ENCODE measurements at places on chromosomes 3 and 15. TPM values are rescaled to one million over a fixed set of nuclear protein-coding genes. Genes with fewer than 3 reads are reported as not detected.

The SLC28A1 gene
- total RNA-seq = not detected

The NR1I2 gene
- not detected for total RNA-seq

DNA sequence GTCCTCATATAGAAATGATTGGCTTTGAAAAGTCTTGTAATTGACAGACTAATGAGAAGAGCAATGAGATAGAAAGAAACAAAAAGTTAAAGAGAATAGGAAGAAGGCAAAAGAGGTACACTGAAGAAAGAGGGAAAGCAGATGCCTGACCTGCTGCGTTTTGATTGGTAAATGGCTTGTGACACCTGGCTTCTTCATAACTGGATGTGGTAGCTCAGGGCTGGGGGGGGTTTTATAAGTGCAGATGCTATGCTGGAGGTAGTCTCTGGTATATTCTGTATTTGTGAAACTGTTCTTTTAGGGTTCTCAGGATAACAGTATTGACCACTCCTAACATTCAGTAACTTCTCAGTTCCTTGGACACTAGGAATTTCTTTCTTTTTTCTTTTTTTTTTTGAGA is 1.4 kb downstream of the STARD9 start:
- no peak for DNase-seq

DNA sequence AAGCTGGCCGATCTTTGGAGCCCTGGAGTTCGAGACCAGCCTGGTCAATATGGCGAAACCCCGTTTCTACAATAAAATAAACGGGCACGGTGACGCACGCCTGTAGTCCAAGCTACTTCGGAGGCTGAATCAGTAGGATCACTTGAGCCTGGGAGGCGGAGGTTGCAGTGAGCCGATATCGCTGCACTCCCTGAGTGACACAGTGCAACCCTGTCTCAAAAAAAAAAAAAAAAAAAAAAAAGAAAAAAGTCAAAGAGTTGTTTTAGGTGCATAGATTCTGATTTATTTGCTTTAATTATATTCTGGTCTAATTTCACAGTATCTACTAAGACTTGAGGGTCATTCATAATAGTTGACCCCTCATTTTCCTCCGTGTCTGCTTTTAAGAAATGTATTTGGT is 1.7 kb downstream of the ARL13B start:
- no peak for DNase-seq

DNA sequence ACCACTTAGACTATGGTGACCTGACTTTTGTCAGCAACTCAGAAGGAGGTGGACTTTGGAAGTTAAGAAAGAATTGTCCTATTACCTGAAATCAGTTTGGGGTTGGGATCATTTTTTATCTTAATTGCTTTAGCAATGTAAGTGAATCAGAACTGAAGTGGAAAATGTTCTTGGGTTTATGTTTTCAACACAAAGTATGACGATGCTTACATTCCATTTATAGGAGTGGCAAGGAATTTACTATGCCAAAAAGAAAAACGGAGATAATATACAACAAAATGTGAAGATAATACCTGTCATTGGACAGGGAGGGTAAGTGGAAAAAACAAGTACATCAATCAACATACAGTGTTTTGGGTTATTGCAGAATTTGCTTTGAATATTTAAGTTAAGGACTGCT is 116.1 kb downstream of the PDE8A start:
- DNase-seq = no peak

DNA sequence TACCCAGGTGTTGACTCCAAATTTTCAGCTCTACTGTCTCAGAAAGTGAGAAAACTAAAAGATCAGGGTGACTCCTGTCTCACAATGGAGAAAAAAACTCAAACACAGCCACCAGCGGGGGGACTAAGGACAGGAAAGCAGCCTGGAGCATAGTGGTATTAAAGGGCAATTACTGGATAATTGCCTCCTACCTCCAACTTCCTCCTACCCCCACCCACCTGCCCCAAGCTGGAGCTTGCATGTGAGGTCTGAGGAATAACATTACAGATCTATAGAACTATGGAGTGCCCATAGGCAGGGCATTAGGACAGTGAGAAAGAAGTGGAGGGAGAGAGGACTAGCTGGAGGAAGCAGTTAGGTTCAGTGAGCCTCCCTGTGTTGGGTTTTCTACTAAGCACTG is 2.7 kb upstream of the PCCB start:
- no peak for DNase-seq

- no peak for DNase-seq
Measured at GRCh38 chr3:9276761-9277370, 27.4 kb upstream of the SRGAP3 start.

DNA sequence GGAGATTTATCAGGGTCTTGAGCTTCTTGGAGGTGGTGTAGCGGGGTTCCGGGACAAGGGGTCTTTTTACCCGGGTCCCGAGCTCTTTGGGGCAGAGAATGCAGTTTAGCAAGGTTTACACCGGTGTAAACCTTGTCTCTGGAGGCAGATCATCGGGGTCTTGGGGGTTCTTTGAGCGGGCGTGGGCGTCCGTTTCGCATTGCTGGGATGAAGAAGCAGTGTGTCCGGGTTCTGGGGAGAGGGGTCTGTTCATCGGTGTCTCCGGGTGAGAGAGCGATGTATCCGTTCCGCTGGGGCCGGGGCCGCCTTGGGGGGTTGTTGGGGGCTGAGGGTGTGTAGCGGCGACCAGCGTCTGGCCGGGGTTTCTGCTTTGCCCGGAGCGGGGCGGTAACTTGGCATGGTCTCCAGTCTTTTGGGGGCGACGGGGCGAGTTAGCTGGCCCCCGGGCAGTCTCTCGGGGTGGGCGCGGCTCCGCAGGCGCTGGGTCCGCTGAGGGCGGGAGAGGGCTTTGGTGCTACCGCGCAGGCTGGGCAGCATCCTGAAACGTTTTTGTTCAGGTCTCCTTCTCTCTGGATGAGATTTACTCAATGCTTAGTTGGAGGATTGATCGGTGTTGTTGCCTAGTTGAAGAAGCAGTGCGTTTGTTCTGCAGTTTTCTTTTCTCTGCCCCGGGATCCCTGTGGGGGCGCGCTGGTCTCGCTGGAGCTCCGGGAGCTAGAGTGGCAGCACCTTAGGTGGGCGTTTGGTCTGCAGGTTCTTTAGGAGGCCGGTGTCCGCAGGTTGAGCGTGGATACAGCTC is 843 bp downstream of the GLCE start:
- DNase-seq = no peak

GRCh38 chr3:25885544-25885943 is 95.7 kb downstream of the OXSM start:
- no peak for DNase-seq

- DNase-seq = no peak
Measured at GRCh38 chr3:2099028-2099671, 484 bp downstream of the CNTN4 start.

DNA sequence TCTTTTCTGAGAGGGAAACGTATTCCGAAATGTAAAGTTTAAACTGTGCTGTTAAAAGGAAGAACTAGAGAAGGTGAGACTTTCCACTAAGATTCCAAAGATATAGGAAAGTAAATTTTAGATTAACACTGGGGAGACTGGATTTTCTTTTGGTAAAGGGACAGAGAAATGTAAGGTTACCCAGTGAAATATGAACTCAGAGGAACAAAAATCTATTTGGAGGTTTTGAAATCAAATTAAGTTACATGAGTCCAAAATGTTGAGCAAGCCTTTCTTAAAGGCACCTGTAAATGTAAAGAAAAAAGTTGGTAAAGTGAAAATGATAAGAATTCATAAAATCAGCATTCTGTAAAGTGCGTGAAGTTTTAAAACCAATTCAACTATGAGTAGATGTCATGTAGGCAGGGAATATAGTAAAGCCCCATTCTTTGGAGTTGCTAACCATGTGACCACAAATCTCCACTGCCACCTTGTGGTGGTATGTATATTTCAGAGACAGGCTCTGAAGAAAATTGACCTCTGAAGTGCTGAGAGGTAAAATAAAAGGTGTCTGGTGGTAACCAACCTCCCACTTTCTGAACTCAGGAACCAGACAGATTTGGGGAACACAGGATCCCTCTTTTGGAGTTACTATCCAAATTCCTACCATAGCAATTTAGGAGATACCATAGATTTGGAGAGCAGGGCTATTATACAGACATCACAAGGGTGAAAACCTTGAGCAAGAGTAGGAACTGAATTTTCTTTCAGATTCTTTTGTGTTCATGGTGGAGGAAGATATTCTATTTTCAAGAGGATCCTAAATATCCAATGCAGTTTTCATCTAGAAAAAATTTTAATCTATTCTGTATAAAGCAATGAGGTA is 215.3 kb downstream of the ROBO2 start:
- peak; percentile 26 for DNase-seq

All from endothelial cell of umbilical vein (primary cell).